ENCODE measurements at places on chromosomes 1 and 21. TPM values are rescaled to one million over a fixed set of nuclear protein-coding genes. Genes with fewer than 3 reads are reported as not detected.

OR2T29 gene
- not detected for total RNA-seq

S100A8 gene
- total RNA-seq = 50.4 TPM

- no peak for DNase-seq
Observed at GRCh38 chr1:149977345-149977744, 33.2 kb downstream of the OTUD7B start.

- no peak for DNase-seq
Observed at GRCh38 chr21:42548687-42549406, 35.2 kb downstream of the SLC37A1 start.

GRCh38 chr1:14259191-14259757, 339.2 kb upstream of the KAZN start:
- DNase-seq = peak; percentile 24

LORICRIN gene
- not detected for total RNA-seq

FAM110D gene
- total RNA-seq = 20.5 TPM

DNA sequence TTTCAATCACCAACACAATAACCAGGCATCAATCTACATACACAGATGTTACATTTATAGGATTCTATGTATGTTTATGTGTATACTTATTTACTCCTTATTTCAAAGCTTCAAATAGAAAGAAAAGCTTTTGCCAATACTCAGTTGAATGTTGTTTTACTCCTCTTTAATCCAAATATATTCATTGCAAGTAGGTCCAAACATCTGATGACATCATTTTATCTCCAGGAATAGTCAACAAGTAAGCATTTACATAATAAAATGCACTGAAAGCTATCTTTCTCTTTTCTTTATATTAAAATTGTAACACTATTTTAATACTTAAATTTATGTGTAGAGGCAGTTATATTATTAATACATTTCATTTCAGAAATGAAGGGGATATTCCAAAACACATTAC, 380.5 kb downstream of the SMYD3 start:
- DNase-seq = no peak

CHRM3 gene
- 0.65 TPM for total RNA-seq

NEXN gene
- total RNA-seq = 20.1 TPM

DNA sequence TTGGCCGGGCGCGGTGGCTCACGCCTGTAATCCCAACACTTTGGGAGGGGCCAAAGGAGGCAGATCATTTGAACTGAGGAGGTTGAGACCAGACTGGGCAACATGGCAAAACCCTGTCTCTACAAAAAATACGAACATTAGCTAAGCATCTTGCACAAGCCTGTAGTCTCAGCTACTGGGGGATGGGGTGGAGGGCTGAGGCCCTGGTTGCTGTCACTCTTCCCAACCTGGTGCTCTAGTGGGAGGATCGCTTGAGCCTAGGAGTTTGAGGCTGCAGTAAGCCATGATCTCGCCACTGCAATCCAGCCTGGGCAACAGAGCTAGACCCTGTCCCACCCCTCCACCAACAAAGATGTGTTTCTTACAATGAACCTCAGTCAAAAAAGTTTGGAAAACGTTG, 2.8 kb downstream of the PHGDH start:
- no peak for DNase-seq

FABP3 gene
- 15.6 TPM for total RNA-seq

ACKR1 gene
- total RNA-seq = 170 TPM

- DNase-seq = no peak
Observed at GRCh38 chr1:42424201-42424600, 31.6 kb downstream of the ZMYND12 start.

DNA sequence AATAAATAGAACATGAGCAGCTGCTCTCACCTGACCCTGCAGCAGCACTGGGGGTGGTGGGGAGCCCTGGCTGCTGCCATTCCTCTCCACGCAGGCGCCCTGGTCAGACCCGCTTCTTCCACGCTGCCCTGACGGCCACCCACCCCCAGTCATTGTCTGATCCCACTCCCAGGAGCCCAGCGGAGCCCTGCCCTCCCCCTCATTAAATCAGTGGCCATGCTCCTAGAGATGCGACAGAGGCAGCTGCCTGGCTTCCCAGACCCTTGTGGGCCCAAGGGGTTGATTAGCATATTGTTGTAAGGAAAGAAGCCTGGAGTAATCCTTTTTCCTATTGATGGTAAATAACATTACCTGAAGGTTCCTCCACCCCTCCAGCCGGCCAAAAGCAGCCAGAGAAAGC, 301.5 kb downstream of the RRAGC start:
- no peak for DNase-seq

DNA sequence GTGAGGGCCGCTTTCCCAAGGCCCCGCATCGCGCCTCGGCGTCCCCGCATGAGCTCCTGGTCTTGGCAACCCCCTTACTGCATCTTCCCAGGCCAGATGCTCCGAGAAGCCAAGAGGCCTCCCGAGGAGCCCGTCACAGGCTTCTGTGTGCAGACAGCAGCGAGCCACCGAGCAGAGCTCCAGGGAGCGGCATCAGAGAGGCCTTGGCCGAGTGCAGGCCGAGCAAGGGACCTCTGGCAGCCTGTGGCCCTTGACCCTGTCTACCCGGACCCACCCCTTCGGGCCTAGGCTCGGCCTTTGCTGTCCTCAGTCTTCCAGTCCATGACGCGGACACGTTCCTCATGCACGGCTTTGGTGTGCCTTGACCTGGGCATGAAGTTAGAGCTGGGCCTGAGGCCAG, 63.5 kb downstream of the MORN1 start:
- DNase-seq = no peak

DNA sequence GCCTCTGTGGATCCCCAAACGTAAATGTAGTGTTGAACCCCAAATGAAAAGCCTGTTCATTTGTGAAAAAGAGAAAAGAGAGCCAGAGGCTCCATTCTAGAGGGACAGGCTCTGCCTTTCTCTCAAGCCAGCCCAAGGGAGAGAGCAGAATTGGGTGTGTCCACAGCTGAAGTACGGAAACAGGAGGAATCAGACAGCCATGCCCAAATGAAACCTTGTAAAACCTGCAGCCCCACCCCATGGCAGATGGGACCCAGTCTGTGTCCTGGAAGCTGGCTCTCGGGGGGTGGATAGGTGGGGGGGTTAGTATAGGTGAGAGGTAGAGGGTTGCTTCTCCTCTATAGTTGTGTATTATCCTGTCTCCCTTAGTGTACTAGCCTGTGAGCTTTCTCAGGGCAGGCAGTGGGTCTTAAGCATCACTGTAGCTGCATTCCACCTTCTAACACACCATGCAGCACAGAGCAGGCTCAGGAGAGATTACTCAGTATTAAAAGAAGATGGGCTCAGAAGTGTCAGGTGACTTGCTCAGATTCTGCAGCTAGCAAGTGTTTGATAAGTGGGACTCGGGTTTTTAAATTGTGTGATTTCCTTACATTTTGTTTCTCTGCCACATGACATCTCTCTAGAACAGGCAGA, 67.4 kb upstream of the SIPA1L2 start:
- no peak for DNase-seq

DNA sequence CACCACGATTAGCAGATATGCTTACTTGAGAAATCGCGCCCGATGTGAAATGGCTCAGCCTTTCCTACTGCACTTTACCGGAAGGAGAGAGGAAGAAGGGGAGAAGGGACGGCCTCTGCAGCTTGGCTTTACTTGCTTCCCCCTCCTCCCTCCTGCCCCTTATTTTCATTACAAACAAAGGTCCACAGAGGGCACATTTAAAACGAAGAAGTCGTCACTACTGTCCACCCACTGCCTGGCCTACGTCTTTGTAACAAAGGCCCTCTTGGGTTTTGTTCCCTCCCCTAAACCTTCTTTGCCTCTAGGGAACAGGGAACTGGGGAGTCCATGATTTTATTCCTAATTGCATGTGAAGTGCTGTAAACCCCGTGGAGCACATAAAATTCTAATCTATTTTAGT, 308.5 kb downstream of the LMX1A start:
- DNase-seq = no peak

- DNase-seq = no peak
Observed at GRCh38 chr1:89538361-89538760, 13.7 kb downstream of the LRRC8B start.

- DNase-seq = no peak
Observed at GRCh38 chr1:89633248-89633799, 404 bp downstream of the LRRC8C start.

DNA sequence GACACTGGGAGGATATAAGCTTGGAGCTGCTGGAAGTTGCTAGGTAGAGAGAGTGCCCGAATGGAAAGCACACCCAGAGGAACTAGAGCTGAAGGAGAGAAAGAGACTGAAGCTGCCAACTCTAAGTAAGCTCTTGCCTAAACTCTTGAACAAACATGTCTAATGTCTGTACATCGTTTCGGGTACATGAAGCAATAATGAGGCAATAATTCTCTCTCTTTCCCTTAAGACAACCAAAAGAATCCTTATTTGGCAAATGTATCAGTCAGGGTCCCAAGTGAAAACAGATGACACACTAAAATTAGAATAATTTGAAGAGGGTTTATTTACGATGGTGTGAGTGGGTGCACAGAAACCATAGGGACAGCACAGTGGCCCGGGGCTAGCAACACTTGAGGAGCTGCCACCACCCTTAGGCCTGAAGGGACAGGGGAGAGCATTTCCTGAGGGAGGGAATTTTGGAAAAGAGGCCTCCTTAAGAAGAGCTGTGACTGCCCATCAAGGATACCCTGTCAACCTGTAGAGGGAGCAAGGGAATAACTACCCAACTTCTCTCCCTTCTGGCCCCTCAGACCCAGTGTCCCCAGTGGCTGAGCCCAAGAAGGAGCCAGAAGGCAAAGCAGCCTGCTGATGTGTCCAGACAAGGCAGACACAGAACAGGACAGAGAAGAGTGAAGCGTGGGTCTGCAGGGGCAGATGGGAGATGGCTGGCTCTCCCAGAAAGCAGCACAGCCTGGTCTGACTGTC, 36.1 kb upstream of the KHDRBS1 start:
- no peak for DNase-seq

LAMC2 gene
- 3.5 TPM for total RNA-seq

DNA sequence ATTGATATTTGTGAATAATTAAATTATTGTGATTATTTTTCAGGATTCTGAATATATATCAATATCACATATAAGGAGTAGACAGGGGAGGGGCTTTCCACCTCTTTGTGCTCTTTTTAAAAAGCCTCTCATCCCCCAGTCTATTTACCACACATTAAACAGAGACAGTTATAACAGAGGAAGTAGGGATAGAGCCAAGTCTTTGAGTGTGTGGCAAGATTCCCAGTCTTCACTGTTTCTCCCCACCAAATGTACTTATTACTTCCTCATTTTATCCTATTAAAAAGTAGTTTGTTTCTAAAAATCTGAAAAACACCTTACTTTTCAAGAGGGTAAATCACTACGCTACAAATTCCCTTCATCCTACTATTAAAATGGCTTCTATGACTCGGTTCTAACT, 46.7 kb downstream of the EPS15 start:
- DNase-seq = no peak

- no peak for DNase-seq
Observed at GRCh38 chr1:68229650-68230483, 2.5 kb downstream of the WLS start.

DNA sequence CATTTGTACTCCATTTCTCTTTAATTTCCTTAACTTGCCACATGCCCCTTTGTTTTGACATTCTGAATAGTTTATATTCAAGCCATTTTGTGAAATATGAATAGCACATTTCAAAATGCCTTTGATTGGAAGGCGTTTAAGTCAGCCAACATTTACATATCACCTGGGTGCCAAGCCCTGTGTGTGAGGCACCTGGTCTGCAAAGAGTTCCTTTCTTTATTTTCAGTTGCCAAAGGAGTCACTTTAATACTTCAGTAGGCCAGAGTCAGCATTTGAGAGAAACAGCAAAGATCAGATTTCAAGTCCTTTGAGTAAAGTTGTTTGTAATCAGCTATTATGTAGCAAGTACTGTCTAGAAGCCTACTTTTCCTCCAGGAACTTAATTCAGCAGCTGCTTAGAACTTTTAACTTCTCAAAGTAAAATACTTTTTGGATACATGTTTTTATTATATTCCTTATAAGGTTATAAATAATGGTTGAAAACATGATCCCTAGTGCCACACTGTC, 70.8 kb downstream of the DTL start:
- DNase-seq = no peak

Data from omental fat pad (tissue), 4 donors.